Substantia nigra (tissue), 51 donors: ENCODE measurements at places on chromosomes 5 and 9.

DNA sequence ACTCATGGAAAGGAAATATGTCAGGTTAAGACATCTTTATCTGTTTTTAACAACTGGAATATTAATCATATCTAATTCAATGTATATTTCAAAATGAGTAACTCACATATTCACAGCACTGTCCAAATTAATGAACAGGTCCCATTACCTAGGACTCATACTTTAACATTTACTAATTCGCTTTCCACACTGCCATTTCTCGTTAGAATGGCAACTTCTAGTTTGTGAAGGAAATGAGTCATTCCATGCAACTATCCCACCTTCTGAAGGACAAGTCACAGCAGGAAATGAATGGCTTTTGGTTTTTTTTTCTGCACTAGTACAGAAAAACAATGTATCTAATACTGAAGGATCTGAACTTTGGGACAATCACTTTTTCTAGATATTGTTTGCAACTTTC lies 24.6 kb upstream of the IFNK start:
- DNase-seq, result no peak

GRCh38 chr5:148911386-148911785 lies 85.0 kb downstream of the ADRB2 start:
- DNase-seq, result no peak

DNA sequence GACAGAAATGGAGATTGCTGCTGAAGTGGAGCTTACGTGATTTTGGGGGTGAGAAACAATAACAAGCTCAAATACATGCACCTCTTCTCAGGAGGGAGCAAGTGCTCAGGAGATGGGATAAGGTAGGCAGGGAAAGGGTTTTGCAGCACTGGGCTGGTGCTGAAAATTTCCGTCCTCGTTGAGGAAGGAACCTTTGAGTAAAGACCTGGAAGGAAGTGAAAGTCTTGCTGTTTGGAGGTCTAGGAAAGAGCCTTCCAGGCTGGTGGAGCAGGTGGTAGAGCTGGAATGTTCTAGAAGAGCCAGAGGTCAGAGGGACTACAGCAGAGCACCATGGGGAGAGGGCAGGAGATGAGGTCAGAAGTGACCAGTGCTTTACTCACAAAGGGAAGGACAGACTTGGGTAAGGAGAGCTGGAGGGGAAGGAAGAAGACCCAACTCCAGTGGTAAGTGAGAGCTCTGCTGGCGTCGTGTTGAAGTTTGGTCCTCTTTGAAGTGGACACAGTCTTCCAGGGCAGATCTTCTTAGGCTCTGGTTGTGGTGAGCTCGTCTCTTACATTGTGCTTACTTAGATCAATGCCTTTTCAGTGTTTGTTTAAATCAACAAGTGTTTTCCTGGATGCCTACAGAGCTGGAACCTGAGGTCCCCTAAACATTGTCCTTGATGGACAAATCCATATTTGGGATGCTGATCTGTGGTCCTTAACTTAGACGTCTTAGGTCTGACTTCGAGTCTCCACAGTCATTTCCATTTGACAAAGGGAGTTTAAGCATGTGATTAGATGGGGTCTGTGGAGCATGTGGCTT lies 21.0 kb downstream of the ANKRD33B start:
- DNase-seq, result no peak

GRCh38 chr9:81613002-81613812 lies 76.1 kb downstream of the TLE1 start:
- no peak for DNase-seq

GRCh38 chr5:175418251-175418650 lies 25.7 kb downstream of the DRD1 start:
- DNase-seq, result no peak

GRCh38 chr9:89366711-89367110 lies 48.4 kb downstream of the SECISBP2 start:
- no peak for DNase-seq

- no peak for DNase-seq
Measured at GRCh38 chr9:112757282-112757883, 6.8 kb downstream of the SNX30 start.

DNA sequence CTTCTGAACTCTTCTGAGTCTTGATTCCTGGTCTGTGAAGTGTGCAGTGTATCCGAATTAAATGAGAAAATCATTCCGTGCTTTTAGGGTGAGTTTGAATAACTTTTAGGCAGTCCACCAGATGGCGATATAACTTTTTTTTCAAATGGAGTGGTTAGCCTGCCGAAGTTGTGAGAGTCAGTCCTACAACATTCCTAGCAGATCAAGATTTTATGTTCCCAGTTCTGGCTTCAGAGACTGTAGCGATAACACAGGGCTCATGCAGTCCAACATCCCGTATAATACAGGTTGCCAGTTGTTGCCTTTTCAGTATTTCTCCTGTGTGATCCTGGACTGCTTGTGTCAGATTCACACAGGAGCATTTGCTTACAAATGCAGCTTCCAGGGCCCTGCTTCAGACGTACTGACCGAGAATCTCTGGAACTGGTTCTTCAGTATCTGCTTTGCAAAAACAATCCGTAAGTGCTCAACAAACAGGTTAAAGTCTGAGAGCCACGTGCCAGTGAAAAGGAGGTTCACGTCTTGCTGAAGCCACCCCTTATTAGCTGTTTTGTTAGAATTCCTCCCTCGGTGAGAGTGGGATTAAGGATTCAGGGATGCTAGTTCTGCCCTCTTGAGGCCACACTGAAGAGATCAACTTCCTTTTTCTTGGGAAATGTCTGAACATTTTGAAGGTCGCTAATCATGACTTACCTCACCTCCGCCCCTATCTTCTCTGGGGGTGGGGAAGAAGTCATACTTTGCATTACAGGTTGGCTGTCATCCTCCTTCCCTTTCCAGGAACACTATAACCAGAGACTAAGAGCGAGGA lies 22.8 kb downstream of the SMIM3 start:
- DNase-seq, result no peak

GRCh38 chr5:149961186-149961685 lies 678 bp downstream of the SLC26A2 start:
- DNase-seq, result no peak

DNA sequence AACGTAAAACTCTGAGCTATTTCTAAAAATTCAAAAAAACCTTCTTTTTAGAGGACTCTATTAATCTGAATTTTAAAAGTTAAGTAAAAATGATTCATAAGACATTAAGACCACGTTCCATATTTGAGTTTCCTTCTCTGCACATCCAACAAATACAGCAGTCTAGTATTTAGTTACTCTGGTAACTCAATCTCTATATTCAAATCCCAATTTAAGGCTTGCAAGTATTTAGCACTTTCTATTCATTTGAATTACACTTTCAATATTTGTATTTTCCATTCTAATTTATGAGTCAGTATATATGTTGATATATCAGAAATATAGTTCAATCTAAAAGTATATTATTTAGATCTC lies 17.7 kb downstream of the RFX3 start:
- no peak for DNase-seq

- DNase-seq, result no peak
Measured at GRCh38 chr5:138725818-138726416, 27.3 kb upstream of the CTNNA1 start.

DNA sequence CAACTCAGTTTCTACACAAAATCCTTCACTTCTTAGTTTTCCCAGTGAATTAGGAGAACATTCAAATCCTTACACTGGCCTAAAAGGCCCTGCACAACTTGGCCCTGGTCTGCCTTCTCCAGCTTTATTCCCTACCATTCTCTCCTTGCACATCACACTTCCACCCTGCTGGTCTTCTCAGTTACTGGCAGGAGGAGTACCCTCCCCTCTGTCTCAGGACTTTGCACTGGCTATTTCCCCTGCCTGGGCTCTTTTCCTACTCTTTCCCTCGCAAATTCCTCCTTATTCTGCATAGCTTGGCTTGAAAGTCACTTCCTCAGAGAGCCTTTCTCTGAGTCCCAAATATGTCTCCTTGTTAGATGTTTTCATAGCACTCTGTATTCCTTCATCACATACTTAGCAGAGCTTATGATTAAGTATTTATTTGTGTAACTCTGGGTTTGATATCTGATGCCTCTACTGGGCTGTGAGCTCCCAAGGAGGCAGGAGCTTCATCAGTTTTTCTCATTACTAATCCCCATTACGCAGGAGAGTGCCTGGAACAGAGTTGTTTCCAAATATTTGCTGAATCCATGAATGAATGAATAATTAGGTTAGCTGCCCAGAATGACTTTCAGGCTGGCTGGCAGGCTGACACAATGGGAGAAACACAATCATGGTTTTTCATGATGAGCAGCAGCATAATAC lies 159.8 kb upstream of the KLF9 start:
- DNase-seq, result no peak

- no peak for DNase-seq
Measured at GRCh38 chr9:90948156-90948555, 146.5 kb downstream of the SYK start.

DNA sequence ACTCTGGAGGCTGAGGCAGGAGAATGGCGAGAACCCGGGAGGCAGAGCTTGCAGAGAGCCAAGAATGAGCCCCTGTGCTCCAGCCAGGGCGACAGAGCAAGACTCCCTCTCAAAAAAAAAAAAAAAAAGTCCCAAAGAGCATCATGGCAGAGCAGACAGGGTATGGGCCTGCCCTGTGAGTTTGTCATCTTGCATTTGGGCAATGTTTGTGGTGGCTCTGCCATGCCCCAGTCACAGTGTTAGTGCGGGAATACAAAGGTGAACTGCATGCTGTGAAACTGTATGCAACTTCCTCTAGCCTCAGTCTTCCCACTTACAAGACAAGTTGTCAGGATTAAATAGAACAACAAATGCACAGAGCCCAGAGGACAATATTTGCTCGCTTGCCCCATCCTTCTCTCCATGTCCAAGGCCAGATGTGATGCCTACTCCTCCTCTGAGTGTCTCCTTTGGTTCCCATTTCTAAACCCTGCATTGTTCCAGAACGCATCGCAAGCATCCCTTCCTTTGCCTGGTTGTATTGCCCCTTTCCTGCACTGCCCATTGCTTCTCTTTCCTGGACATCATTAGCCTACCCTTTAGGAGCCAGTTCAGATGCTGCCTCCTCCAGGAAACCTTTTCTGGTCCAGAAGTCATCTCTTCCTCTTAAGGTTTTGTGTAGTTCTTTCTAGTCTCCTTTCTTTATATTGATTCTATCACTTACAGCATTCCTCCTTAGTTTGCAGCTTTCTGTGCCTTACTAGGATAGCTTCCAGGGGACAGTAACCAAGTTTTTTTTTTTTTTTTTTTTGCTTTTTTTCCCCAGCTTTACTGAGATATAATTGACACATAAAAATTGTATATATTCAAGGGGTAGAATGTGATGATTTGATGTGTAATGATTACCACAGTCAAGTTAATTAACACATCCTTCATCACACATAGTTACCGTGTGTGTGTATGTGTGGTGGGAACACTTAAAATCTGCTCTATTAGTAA lies 69.0 kb upstream of the TNFAIP8 start:
- DNase-seq, result no peak

DNA sequence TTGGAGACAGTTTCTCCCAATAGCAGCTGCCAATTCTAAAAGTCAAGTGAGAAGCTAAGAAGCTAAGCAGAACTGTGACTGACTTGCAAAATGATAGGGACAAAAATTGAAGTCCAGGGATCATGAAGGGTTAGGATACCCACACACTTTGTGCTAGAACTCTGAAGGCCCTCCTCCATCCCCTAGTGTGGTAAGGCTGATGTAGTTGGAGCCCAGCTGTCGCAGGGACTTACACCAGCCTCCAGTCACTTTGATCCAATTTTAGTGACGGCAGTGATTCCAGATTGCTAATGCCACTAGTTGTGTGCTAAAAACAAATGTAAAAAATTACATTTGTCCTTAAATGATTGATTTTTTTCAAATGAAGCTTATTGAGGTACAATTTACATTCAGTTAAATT lies 742.7 kb upstream of the ZNF608 start:
- no peak for DNase-seq

GRCh38 chr5:173187054-173187743 lies 42.9 kb downstream of the BNIP1 start:
- DNase-seq, result no peak

- no peak for DNase-seq
Measured at GRCh38 chr5:24642022-24642421, 2.8 kb downstream of the CDH10 start.

- DNase-seq, result no peak
Measured at GRCh38 chr5:126752081-126752785, 24.7 kb upstream of the LMNB1 start.
